ENCODE measurements at places on chromosomes 11 and 22. TPM values are rescaled to one million over a fixed set of nuclear protein-coding genes. Genes with fewer than 3 reads are reported as not detected.

GRCh38 chr22:23904573-23905254 is 10.5 kb downstream of the MIF start:
- DNase-seq: no peak

Gene CASP5
- not detected for total RNA-seq

- DNase-seq: no peak
Observed at GRCh38 chr11:58394195-58394594, 12.5 kb downstream of the OR5B3 start.

GRCh38 chr11:10639350-10639749 is 54.2 kb downstream of the IRAG1 start:
- no peak for DNase-seq

- no peak for DNase-seq
Observed at GRCh38 chr11:87878373-87878825, 296.8 kb downstream of the RAB38 start.

GRCh38 chr11:121206810-121207209 is 85.8 kb upstream of the SC5D start:
- DNase-seq: no peak

Gene SLC5A1
- total RNA-seq: not detected

Gene TIMP3
- total RNA-seq: 1,580 TPM

- no peak for DNase-seq
Observed at GRCh38 chr11:75759832-75760231, 8.7 kb upstream of the DGAT2 start.

- DNase-seq: no peak
Observed at GRCh38 chr11:91178366-91178765, 955.5 kb upstream of the CHORDC1 start.

GRCh38 chr22:50526834-50527801 is 1.7 kb upstream of the SCO2 start:
- DNase-seq: no peak

GRCh38 chr11:120710354-120711131 is 199.0 kb downstream of the GRIK4 start:
- peak; percentile 34 for DNase-seq

DNA sequence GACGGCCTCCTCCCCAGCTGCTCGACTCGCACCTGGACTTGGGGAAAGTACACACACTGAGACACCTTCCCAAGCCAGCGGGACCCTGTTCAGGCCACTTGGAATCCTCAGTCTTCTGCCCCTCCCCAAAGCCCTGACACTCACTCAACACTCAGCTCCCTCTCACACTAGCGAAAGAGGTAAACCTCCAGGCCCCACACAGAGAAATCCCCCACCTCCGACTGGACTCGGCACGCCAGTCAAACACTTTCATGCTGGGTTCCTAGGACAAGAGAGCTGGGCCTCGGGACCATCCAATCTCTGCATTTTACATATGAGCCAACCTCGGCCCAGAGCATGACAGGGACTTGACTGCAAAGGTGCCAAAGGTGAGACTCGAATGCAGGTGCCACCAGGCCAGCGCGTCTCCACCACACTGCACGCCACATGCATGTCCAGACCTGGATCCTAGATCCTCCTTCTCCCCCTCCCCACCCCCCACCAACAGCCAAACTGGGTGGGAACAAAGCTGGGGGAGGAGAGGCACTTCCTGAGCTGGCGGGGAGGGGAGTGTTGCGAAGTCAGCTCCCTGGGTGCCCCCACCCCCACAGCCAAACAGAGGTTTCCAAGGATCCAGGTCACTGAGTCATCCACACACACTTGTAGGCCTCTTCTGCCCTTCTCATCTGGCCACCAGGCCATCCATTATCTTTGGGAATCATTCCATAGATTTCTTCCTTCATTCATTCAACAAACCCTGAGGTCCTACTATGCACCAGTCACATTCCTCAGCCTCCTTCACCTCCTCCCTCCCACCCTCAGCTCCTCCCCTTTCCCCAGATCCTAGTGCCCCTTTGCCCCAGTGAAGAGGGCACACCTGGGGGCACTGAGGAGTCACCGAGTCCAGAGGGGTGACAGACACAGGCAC is 10.7 kb upstream of the CD5 start:
- no peak for DNase-seq

Gene SYNGR1
- 4.4 TPM for total RNA-seq

DNA sequence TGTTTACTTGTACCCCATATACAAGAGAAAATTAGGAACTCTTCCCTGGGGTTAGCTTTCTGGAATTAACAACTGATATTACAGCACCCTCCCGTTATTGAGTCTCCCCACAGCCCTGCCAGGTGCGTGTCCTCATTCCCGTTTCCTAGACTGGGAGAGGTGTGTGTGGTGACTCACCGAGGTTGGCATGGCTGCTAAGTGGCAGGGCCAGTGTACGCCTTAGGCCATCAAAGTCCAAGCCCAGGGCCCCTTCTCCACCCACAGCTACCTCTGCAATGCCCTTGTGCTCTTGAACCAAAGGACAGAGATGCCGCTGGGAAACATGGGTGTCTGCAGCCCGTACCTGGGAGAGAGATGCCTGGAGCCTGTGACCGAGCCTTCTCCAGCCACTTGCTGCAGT is 12.3 kb downstream of the IFT27 start:
- no peak for DNase-seq

DNA sequence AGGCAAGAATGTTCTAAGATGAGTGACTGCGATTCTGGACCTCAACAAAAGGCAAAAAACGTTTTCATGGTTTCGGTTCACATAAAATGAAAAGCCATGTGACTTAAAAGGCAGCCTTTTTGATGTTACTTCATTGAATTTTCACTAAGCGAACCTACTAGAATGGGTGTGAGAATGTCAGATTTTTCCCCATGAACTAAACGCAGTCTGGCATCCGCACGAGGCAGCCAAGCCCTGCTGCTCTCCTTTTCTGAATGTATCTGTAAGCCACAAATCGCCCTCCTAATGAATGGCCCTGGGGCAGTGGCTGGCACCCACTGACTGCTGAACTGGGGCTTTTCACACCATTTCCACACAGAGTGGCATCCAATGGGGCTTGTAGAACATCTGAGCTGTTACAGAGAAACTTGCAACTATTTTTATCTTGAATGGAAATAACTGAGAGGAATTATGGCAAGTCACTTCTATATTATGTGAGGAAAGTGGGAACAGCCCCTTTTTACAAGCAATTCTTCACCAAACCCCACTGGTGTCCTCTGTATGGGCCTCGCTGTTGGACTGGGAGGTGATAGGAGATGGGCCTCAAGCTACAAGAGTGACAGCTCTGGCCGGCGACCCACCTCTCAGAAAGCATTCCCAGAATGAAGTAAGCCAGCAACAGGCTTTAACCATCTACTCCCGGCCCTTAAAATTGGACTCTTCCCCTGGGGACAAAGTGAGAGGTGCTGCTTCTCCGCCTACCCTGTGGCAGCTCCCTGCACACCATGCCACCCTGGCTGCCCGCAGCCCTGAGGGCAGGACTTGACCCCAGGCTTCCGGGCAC is 29.4 kb downstream of the PPP2R1B start:
- no peak for DNase-seq

DNA sequence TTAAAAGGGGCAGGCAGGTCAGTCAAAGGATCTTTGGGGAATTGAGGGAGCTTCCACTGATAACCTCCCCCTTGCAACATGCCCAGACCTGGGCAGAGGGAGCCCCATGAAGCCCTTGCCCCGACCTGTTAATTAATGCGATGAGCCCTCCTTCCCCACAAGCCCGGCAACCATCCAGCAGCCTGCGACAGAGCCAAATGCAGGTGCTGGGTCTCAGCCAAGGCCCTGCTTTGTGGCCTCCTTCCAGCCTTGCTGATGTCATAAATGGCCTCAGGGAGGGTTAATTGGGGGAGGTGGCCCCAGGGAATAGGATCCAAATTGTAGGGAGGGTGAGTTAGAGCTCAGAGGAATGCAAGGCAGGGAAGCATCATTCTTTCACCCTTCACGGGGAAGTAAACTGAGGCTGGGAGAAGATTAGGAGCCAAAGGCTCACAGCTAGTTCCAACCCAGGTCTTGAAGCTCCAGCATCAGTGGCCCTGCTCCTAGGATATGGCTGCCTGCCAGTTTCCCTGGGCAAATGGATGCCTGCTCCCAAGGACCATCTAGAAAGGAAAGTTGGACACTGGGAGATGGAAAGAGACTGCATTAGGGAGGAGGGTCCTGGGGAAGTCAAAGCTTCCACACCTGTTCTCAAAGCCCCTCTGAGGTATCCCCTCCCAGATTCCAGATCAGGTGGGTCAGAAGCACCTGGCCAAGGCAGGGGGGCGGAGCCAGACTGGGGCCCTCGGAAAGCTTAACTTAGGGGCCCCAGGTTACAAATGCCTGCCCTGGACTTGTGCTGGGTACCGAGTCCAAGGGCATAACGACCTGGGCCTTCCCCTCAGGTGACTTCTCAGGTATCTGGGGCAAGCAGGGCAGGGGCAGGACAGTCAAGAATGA is 34.1 kb downstream of the LMO1 start:
- DNase-seq: no peak

DNA sequence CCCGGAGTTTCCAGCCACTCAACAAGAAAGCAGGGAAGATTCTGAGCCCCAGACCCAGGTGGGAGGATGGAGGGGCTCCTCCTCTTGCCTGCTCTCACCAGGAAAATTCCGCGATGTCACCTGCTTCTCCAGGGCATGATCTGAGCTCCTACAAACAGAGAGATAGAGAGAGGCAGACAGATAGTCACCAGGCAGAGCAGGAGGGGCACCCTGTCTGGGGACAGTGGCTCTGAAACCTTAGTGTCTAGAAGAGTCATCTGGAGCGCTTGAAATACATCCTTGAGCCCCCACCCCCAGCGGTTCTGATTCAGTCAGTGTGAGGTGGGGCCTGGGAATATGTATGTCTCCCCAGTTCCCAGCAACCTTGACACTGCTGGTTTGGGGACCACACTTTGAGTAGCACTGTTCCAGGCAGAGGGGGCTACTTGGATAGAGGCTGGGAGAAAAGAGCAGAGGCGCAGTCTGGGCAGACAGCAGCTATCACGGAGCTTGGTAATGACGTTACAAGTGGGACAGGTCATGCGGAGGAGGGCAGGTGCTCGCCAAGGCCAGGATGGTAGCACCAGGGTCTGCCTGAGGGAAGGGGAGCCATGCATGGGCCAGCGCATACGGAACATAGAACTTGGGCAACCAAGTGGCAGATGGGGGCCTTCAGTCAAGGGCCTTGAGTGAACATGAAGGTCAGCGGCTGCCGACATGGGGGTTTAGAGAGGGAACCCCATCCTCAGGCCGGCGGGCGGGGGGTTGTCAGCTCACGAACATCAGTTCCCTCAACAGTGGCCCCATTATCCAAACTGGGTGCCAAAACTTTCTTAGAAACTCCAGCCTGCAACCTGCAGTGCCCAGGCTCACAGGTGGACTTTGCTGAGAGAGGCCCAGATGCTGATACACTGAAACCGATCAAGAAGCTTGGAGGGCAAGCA is 60.9 kb upstream of the MYEOV start:
- DNase-seq: no peak

Gene THRSP
- 15.4 TPM for total RNA-seq

Gene CD6
- total RNA-seq: 1.1 TPM

DNA sequence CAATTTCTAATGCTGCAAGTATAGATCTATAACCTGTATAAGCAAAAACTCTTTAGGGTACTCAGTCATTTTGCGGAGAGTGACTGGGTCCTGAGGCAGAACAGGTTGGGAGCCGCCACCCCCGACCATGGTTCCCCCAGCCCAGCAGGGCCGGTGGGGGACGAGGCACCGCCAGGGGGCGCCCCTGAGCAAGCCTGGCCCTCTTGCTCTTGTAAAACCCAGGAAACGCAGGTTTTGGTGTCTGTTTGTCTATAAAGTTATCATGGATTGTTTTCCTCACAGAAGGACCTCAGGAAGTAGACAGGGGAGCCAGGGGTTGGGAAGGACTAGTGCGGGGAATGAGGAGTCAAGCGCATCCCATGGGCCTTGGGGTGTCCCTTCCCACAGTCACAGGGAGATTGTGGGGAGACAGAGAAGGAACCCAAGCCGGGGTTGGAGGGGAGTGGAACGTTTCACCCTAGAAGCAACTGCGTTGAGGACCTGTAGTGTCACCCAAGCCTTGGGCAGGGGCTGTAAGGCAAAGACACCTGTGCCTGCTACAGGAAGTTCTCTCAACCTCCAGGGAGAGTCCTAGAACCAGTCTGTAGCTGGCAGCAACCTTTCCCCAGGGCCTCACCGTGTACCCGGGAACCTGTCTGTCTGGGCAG is 26.4 kb downstream of the KCTD17 start:
- peak; percentile 54 for DNase-seq

DNA sequence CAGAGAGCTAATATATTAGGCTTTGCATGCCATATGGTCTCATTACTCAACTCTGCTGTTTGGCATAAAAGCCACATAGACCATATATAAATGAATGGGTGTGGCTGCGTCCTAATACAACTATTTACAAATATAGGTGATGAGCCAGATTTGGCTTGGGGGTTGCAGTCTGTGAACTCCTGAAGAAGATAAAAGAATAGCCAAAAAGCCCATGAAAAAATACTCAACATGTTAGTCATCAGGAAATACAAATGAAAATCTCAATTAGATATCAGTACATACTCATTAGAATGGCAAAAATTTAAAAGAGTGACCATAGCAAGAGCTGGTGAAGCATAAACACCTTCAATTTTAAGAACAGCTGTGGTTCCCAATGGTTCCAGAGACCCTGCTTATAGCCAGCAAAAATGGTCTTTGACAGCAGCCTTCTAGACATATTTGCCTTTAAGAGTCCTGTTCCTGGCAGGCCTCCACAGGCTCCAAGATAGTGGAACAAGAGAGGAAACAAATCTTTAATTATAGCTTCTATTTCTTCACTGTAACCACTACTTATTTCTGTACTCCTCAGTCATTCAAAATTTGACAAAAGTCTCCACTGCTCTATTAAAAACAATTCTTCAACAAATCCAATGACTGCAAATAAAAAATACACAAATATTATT is 16.1 kb downstream of the C2CD3 start:
- no peak for DNase-seq

GRCh38 chr11:62958547-62959421 is 26.0 kb downstream of the SLC22A6 start:
- no peak for DNase-seq

Gene BCO2
- 19.9 TPM for total RNA-seq

DNA sequence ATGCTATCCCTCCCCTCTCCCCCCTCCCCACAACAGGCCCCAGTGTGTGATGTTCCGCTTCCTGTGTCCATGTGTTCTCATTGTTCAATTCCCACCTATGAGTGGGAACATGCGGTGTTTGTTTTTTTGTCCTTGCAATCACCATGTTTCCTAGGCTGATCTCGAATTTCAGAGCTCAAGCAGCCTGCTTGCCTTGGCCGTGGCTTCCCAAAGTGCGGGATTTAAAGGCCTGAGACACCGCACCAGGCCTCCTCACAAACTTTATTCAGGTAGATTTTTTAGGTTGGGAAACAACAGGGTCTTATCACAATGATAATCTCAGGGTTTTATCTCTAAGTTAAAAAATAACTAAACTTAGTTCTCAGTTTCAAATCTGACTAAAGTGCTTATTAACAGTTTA is 125.4 kb downstream of the LUZP2 start:
- DNase-seq: no peak

GRCh38 chr22:30867746-30868662 is 100.6 kb downstream of the MORC2 start:
- DNase-seq: no peak

Data from omental fat pad (tissue), 4 donors.